Stimulated activated CD8-positive, alpha-beta memory T cell treated with anti-CD3 and anti-CD28 coated beads, Interleukin-2, amount 100 ng/mL, for 48 hours (primary cell): ENCODE measurements at places on chromosomes 3 and 15.

DNA sequence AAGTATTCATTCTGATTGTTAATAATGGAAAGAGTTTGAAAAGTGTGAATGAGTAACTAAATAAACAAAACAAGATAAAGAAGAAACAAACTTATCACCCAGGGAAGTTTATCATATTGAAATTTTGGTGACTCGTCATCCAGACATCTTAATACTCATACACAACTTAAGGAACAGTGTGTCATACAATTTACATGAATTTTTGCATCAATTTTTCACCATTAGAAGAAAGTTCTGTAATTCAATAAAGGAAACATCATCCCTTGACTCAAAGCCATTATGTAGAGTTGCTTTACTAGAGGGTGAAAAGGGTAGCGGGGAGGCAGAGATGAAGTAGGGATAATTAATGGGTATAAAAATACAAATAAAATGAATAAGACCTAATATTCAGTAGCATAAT is 536.2 kb downstream of the GRM7 start:
- no peak for DNase-seq

GRCh38 chr15:68258692-68259091 is 18.9 kb upstream of the FEM1B start:
- no peak for DNase-seq

- no peak for DNase-seq
Observed at GRCh38 chr3:5184499-5184898, 3.0 kb upstream of the EDEM1 start.

- no peak for DNase-seq
Observed at GRCh38 chr3:129577366-129577765, 29.1 kb downstream of the PLXND1 start.

DNA sequence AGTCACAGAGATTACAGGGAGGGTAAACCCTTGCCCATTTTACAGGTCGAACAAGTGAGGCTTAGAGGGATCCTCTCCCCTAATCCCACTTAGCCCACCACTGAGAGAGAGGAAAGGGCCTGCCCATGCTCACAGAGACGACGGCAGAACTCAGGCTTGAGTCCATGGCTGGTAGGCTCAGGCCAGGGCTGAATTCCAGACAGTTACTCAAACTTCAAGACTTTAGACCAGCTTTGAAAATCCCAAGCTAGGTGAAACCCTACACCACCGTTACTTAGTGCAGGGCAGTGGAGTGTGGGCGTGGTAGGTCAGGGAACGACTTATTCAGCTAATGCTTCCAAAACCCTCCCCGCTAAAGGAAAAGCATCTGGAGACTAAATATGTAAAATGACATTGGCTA is 16.4 kb downstream of the GRIP2 start:
- DNase-seq = no peak

DNA sequence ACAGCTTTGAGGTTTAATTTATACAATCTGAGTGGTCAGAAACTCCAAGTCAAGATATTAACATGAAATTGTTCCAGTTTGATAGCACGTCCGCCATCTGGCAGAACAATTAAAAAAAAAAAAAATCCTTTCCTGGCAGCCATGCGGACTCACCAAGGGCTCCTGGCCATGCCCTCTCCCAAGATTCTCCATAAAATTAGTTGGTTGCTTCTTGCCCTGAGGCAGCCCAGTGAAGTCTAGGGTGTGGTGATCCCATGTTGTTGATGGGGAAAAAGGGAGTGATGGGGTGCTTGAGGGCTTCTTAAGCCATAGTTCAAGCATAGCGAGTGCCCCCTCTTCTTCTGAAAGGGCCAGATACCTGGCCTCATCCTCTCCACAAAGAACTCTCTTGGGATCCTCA is 81.7 kb upstream of the CCNL1 start:
- DNase-seq = no peak

DNA sequence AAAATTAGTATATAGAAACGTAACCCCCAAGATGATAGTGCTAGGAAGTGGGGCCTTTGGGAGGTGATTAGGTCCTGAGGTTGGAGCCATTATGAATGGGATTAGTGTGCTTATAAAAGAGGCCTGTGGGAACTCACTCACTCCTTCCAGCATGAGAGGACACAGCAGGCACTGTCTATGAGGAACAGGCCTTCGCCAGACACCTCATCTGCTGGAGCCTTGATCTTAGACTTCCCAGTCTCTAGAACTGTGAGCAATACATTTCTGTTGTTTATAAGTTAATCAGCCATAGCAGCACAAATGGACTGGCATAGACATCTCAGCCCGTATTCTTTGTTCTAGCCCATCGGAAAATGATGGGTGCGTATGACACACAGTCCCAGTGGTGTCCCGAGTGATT is 152.3 kb downstream of the GABRG3 start:
- no peak for DNase-seq

DNA sequence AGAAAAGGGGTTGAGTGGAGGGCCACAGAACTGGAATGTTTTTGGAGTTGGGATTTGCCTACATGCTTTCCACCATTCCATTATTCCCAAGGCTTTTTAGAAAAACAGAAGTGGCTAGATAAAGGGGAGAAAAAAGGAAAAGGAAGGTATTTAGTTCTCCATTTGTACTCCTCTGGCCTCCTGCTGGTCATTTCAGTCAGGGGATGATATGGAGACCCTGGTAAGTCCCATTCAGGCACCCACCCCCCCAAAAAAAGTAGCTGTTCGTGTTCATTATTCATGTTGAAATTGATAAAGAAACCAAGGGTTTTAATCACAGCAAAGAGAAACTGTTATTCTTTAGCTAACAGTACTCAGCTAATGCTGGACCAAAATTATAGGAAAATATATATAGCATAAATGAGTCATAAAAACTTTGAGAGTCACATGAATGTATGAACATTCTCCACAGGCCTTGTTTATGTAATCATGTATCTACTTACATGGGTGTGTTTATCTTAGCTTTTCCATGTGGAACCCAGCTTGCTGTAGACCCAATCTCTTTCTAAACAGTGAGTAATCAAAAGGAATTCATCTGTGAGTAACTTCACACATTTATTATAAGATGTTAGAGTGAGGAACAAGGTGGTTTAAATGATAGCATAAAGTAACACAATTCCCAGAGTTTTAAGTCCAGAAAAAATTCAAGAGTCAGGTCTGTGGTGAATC is 167.2 kb downstream of the KCNMB2 start:
- DNase-seq = no peak

DNA sequence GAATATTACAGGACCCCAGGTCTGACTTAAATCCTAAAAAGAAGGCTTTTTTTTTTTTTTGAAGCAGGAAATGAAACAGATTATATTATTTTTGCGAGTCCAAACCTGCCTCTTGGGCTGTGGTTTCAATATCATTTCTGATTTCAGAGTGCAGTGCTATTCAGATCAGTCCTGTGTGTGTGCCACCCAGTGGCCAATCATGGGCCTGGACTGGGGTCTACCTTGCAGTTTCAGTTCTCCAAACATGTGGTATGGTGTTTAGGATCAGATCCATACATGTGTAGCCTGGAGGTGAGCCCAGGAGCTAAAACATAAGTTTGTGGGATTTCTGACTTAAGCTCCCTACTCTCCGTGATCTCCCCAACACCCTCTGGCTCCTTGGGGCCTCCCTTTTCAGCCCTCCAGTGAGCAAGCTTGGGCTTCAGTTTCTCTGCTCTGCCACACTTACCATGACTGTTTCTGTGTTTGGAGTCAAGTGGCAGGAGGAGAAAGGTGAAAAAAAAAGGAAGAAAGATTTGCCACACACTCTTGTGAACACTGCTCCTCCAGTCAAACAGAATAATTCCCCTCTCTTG is 12.1 kb upstream of the THSD4 start:
- no peak for DNase-seq

DNA sequence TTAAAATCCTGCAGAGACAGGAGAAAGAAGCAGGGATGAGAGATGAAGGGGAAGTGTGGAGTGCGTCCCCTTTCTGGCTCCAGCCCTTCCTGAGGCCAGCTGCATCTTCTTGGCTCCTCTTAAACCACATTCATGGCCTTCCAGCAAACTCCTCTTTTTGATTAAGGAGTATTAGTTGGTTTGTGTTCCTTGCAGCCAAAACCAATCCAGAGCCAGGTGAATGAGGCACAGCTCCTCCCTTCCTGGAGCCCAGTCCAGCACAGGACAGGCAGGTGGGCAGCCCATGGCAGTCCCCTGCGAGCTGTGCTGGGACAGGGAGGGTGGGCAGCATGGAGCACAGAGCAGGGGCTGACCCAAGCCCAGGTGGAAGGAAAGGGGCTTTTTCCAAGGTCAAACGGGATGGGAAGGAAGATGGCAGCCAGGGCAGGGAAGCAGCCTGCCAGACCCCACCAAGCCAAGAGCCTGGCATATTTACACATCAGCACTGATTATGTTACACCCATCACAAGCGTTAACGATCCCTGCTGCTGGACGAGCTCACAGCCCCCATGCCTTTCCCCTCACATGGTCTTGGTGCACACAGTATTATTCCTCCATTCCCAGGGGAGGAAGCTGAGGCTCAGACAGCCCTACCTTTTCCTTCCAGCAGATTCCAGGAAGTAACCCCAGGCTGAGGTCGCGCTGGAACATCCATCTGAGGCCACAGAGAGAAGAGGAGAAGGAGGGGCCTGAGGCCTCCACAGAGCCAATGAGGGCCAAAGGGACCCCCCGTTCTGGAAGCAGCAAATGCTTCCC is 175.6 kb downstream of the SMAD6 start:
- DNase-seq = no peak
